Naive thymus-derived CD8-positive, alpha-beta T cell (primary cell): ENCODE measurements at places on chromosomes 4 and X. TPM values are rescaled to one million over a fixed set of nuclear protein-coding genes. Genes with fewer than 3 reads are reported as not detected.

- no peak for DNase-seq
- no peaks in the 10 kb centered on the region for H3K4me1 ChIP-seq
- H3K27ac ChIP-seq: no peak overlapping the region
- no peaks in the 10 kb centered on the region for H3K36me3 ChIP-seq
- peaks cover 10% of the 10 kb centered on the region for H3K27me3 ChIP-seq
Measured at GRCh38 chr4:112840061-112840460, 203.1 kb downstream of the LARP7 start.

DNA sequence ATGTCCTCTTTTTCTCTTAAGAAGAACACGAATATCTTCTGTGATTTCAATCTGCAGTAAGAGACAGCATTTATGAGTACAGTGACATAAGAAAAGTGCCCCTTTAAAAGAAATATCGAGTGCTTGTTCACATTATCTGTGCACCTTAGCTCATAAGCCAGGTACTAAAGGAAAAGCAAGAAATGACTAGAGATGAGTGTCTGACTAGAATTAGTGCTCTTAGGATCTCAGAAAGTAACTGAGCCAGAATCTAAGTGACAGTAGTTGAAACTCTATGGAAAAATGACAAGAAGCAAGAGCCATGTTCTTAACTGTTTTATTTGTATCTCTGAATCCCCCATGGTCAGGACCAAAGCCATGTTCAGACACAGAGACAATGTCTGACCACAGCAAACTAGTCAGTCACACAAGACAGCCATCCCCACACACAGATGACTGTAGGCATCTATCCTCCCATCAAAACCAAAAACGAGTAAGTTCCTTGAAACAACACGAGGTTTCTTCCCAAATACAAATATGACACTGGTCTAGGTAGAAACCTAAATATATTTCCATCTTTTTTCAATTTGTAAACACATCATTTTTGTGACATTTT, 36.8 kb downstream of the ACSL4 start:
- H3K27ac ChIP-seq: no peak overlapping the region
- H3K4me3 ChIP-seq: no peak overlapping the region
- peaks cover 6% of the 10 kb centered on the region for H3K4me1 ChIP-seq
- no peak for DNase-seq

Gene ADGRG4
- not detected for total RNA-seq

- no peak for DNase-seq
- no peaks in the 10 kb centered on the region for H3K36me3 ChIP-seq
- H3K4me1 ChIP-seq: no peaks in the 10 kb centered on the region
- H3K27me3 ChIP-seq: no peaks in the 10 kb centered on the region
Measured at GRCh38 chrX:149682031-149682430, 29.8 kb upstream of the MAGEA11 start.

DNA sequence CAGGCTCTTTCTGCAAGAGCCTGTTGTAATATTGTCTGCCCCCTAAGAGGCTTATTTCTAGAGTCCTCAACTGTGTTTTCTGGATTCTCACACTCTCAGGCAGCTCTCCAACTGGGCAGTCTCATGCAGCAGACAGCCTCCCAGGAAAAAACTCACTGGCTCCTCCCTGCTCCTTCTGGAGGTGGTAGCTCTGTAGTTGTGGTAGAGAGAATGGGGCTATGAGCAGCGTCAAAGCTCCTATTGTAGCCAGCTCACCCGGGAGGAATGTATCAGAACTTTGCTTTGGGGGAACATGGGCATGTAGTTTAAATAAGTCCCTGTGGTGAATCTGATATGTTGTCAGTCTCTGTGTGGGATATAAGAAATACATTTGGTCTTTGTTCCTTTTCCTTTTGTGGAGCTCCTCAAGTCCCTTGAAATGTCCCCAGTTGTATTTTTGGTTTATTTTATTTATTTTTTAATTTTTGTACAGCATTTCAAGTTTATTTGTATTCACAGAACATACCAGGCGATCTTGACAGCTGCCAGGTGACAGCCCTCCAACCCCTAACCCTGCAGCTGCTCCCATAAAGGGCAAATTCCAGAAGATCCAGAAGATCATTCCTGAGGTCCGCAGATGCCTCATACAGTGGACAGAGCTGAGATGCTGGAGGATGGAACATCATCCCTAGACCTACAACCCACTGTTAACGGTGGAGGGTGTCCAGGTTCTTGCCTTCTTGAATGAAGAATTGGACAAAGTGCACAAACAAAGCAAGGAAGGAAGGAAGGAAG, 45.7 kb downstream of the TRIM61 start:
- no peak overlapping the region for H3K4me3 ChIP-seq
- H3K27me3 ChIP-seq: peaks cover 22% of the 10 kb centered on the region
- no peak for DNase-seq
- H3K4me1 ChIP-seq: no peaks in the 10 kb centered on the region
- H3K36me3 ChIP-seq: no peaks in the 10 kb centered on the region

- H3K27me3 ChIP-seq: no peaks in the 10 kb centered on the region
- DNase-seq: no peak
- H3K36me3 ChIP-seq: no peaks in the 10 kb centered on the region
- no peak overlapping the region for H3K27ac ChIP-seq
- no peaks in the 10 kb centered on the region for H3K4me1 ChIP-seq
Measured at GRCh38 chrX:109347632-109348031, 134.3 kb downstream of the GUCY2F start.

GRCh38 chr4:76251441-76252270, at the start of gene FAM47E:
TSS of gene FAM47E (plus strand) at chr4:76251721. CDS start at chr4:76251747, 26 bp downstream.
- H3K27me3 ChIP-seq: peaks cover 60% of the 10 kb centered on the region
- H3K4me1 ChIP-seq: peaks cover 4% of the 10 kb centered on the region
- peak within 1 kb of the TSS; percentile 85 for H3K4me3 ChIP-seq
- H3K36me3 ChIP-seq: no peaks in the 10 kb centered on the region
- peak; percentile 8 for DNase-seq

- H3K36me3 ChIP-seq: peaks cover 9% of the 10 kb centered on the region
- no peak overlapping the region for H3K4me3 ChIP-seq
- DNase-seq: no peak
Measured at GRCh38 chr4:128525387-128525786, 237.8 kb upstream of the PGRMC2 start.

GRCh38 chr4:99852199-99852749, 35.6 kb downstream of the DAPP1 start:
- no peak for DNase-seq
- H3K27ac ChIP-seq: no peak overlapping the region
- H3K4me3 ChIP-seq: no peak overlapping the region
- H3K4me1 ChIP-seq: peaks cover 9% of the 10 kb centered on the region
- H3K36me3 ChIP-seq: peaks cover 13% of the 10 kb centered on the region

Gene DCAF8L1
- not detected for total RNA-seq

Gene SHROOM3
- not detected for total RNA-seq

Gene CD38
- 1.4 TPM for total RNA-seq

- peak overlapping the region; percentile 78 for H3K27ac ChIP-seq
- peaks cover 38% of the 10 kb centered on the region for H3K4me1 ChIP-seq
- peak overlapping the region; percentile 31 for H3K4me3 ChIP-seq
- no peaks in the 10 kb centered on the region for H3K36me3 ChIP-seq
- peak; percentile 32 for DNase-seq
Measured at GRCh38 chr4:7828011-7828720, 111.5 kb downstream of the AFAP1 start.

DNA sequence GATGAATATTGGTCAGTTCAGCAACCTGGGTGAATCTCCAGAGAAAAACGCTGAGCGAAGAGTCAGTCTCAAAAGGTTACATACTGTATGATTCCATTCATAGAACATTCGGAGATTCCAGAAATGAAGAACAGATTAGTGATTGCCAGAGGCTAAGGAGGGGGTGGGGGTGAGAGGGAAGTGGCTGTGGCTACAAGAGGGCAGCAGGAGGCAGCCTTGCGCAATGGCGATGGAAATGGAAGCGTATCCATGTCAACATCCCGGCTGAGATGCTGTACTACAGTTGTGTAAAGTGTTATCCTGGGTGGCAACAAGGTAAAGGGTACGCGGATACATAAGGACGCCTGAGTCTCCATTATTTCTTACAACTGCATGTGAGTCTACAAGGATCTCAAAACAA, 18.0 kb downstream of the LYAR start:
- peaks cover 27% of the 10 kb centered on the region for H3K36me3 ChIP-seq
- H3K4me3 ChIP-seq: no peak overlapping the region
- DNase-seq: no peak
- no peaks in the 10 kb centered on the region for H3K27me3 ChIP-seq

DNA sequence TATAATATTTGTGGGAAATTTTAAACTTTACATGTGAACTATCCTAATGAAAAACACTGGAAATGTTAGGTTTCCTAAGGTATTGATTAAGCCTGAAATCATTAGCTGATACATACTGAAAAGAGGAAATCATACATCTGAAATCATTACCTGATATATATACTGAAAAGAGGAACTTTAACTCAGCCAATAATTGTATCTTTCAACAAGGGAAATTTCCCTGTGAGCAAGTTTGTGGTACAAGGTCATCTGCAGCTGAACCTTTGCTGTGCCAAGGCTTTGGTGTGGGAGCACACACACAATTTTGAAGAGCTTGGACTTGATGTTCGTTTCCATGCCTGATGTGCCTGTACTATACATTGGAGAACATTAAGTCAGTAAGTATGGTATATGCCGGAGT, 131.9 kb upstream of the USP9X start:
- peaks cover 4% of the 10 kb centered on the region for H3K4me1 ChIP-seq
- H3K4me3 ChIP-seq: peak overlapping the region; percentile 71
- no peak for DNase-seq
- peak overlapping the region; percentile 16 for H3K27ac ChIP-seq
- H3K36me3 ChIP-seq: no peaks in the 10 kb centered on the region
- no peaks in the 10 kb centered on the region for H3K27me3 ChIP-seq

DNA sequence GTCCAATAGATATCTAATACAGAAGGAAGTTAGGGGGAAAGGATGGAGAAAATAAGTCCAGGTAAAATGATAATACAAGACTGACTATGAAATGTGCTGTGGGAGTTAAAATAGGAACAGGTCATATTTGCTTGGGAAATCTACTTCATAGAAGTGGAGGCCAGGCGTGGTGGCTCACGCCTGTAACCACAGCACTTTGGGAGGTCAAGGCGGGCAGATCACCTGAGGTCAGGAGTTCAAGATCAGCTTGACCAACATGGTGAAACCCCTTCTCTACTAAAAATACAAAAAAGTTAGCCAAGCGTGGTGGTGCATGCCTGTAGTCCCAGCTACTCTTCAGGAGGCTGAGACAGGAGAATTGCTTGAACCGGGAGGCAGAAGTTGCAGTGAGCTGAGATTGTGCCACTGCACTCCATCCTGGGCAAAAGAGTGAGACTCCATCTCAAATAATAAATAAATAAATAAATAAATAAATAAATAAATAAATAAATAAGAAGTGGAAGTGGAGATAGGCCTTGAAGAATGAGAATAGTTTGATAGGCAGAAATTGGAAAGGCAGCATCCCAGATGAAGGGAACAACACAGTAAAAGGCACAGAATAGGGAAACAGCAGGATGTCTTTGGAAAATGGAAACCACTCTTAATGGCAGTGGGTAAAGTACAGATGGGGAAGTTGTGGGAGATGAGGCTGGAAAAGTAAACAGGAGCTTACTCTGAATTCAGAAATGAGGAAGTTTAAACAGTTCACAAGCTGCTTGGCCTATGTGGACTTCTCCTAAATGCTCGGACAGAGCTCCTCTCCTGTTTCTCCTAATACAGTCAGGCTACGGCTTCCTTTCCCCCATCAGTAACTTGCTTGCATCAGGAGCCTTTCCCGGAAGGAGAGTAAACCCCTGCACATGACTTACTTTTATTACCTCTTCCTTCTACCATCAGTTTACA, 15.1 kb upstream of the GK start:
- H3K27me3 ChIP-seq: no peaks in the 10 kb centered on the region
- H3K4me3 ChIP-seq: no peak overlapping the region
- no peak for DNase-seq
- H3K36me3 ChIP-seq: no peaks in the 10 kb centered on the region

DNA sequence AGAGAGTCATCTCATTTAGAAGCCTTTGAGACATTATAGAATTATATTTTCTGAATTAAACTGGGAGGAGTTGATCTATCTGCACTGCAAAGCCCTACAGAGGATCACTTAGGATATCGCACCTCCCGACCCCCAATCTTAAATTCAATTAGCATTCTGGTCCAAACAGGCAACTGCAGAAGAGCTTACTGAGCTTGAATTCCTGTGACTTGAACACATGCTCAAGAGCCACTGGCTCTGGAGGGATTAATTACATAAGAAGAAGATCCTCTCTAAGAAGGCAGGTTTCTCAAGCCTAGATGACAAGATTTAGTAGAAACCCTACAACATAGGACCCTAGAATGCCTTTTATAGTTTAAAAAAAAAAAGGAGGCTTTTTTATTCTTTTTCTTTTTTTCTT, 548.9 kb downstream of the ARAP2 start:
- H3K27ac ChIP-seq: no peak overlapping the region
- H3K4me3 ChIP-seq: no peak overlapping the region

Gene REPS2
- 0.41 TPM for total RNA-seq

Gene SPIN2A
- total RNA-seq: 2.0 TPM

DNA sequence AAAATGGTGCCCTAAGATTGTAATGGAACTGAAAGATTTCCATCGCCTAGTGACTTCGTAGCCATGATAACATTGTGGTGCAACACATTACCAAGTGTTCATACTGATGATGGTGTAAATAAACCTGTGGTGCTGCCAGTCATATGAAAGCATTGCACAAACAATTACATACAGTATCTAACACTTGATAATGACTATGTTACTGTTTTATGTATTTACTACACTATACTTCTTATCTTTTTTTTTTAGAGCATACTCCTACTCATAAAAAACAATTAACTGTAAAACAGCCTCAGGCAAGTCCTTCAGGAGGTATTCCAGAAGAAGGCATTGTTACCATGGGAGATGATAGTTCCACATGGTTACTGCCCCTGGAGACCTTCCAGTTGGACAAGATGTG, 152.7 kb upstream of the EDNRA start:
- no peaks in the 10 kb centered on the region for H3K36me3 ChIP-seq
- no peak overlapping the region for H3K27ac ChIP-seq
- H3K4me3 ChIP-seq: no peak overlapping the region
- peaks cover 1% of the 10 kb centered on the region for H3K27me3 ChIP-seq
- H3K4me1 ChIP-seq: no peaks in the 10 kb centered on the region

DNA sequence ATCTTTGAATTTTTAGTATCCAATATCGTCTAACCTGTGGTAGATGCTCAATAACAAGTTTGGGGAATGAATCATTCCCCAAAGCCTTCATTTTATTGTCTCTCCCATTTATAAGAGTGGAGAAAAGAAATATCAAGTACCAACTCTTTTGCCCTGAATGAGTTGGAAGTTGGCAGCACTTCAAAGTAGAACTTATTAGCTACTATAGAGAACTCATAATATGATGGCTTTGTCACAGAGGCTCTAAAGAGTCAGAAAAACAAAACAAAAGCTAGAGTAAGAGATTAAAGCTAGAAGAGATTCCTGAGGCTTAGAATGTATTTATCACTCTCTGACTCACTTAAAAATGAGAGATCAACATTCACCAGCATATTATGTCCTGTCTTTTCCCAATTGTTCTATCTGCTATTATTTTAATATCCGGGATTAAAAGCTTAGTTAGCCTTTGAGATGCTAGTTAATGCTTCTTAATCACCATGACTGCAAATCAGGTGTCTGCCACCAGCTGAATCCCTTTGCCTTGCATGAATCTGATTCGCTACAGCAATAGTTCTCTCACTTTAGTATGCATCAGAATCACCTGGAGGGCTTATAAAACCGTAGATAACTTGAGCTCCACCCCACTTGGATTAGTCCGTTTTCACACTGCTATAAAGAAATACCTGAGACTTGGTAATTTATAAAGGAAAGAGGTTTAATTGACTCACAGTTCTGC, 77.9 kb downstream of the PALLD start:
- no peak overlapping the region for H3K27ac ChIP-seq
- H3K36me3 ChIP-seq: peaks cover 1% of the 10 kb centered on the region
- peaks cover 3% of the 10 kb centered on the region for H3K27me3 ChIP-seq
- no peak overlapping the region for H3K4me3 ChIP-seq
- no peak for DNase-seq

- no peaks in the 10 kb centered on the region for H3K36me3 ChIP-seq
- no peak for DNase-seq
- no peaks in the 10 kb centered on the region for H3K27me3 ChIP-seq
- H3K4me3 ChIP-seq: no peak overlapping the region
- no peaks in the 10 kb centered on the region for H3K4me1 ChIP-seq
Measured at GRCh38 chr4:6032249-6033244, 14.3 kb upstream of the C4orf50 start.
